ENCODE measurements at places on chromosomes 2 and 18.
A peak's percentile ranks its signal among the peaks of the same experiment; 100 is the strongest.

DNA sequence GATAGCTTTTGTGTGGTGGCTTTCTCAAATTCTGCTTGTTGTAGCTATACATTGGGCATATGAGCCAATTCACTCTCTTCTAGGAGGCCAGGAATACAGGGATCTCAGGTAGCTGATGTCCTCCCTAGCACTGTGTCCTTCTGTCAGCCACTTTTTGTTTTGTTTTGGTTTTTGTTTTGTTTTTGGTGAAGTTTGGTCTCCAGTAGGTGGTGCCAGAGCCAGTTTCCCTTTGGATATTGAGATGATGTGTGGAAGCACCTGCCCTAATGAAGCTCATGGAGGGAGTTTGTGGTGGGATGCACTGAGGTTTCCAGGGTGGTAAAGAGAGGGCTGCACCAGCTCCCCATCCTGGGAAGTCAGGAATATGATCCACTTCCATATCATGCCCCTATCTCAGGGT lies 100.5 kb upstream of the VWC2L start:
- DNase-seq: no peak

DNA sequence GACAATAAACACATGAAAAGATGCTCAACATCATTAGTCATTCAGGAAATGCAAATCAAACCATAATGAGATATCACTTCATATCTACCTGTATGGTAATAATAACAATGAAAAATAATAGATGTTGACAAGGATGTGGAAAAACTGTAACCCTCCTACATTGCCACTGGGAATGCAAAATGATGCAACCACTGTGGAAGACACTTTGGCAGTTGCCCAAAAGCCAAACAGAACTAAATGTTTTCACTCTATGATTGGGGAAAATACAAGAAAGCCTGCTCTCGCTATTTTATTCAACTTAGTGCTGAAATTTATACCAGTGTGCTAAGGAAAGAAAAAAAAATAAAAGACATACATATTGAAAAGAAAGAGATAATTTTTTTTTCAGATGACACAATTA lies 934.5 kb downstream of the CNTNAP5 start:
- no peak for DNase-seq

DNA sequence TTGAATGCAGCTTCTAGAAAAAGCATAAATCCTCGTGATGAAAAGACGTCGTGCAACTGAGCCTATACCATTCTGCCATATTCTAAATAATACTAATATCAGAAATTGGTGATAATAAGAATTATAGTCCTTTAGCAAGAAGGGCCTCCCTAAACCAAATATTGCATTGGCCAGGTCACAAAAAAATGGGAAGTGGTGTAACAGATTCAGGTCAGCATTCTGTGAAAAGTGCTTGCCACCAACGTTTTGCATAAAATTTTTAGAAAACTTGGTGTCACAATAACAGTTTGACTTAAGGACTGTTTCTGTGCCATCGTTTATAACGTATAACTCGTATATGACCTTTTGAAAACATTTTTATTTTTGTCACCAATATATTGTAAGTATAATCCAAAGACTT lies 603.6 kb downstream of the CPS1 start:
- DNase-seq: no peak

- peak; percentile 23 for DNase-seq
Measured at GRCh38 chr2:168961450-168962229, 60.5 kb downstream of the G6PC2 start.

GRCh38 chr2:102061962-102062795 lies 70.4 kb downstream of the IL1R2 start:
- no peak for DNase-seq

DNA sequence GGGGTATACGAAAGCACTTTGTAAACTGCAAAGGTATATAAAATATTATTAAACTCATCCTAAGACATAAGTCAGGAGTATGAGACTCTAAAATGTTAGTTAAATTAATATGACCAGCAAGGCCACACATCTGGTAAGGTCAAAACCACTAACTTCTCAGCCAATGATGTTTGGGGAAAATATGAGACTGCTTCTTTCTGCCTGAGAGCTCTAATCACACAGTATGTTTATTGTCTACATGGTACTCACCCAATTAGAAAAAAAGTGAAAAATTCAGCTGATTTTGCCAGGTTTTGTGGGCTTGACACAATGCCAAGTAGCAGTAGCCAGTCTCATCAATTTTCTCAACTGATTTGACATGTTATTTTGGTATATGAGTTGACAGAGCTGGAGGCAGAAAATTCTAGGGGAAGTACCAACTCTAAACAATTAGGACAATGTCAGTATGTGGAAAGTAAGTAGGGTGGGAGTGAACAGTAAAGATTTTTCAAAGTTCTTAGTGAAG lies 87.3 kb downstream of the ALK start:
- no peak for DNase-seq

DNA sequence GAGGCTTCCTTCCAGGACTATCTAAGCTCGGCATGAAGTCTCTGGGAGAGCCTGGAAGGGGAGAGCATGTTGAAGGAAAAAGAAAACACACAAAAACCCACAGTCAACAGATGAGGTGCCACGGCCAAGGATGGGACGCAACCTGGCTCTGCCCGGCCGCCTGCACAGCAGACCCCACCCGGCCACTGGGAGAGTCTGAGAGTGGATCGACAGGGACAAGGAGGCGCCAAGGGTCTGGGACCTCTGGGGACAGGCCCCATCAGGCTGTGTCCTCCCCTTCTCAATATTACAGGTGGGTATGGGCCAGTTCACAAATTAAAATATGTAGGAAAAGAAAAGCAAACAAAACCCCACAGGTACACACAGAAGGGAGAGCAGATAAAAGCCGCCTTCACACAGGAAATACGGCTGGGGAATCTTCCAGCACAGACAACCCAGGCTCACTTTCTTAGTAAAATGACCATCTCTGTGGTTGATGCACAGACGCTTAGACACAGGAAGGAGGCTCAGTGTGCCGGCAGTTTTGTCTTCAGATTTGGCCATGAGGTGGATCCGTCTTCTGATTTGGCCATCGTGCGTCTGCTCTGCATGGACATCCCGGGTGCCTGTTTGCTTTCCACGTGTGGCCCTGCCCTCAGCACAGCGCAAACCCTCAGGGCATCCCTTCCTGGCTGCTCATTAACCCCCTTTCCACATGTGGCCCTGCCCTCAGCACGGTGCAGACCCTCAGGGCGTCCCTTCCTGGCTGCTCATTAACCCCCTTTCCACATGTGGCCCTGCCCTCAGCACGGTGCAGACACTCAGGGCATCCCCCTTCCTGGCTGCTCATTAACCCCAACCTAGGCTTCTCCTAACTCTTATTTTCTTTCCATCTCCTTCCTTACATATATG lies 138.4 kb downstream of the EIPR1 start:
- no peak for DNase-seq

GRCh38 chr2:118974103-118974993 lies 32.4 kb downstream of the MARCO start:
- DNase-seq: peak; percentile 0

DNA sequence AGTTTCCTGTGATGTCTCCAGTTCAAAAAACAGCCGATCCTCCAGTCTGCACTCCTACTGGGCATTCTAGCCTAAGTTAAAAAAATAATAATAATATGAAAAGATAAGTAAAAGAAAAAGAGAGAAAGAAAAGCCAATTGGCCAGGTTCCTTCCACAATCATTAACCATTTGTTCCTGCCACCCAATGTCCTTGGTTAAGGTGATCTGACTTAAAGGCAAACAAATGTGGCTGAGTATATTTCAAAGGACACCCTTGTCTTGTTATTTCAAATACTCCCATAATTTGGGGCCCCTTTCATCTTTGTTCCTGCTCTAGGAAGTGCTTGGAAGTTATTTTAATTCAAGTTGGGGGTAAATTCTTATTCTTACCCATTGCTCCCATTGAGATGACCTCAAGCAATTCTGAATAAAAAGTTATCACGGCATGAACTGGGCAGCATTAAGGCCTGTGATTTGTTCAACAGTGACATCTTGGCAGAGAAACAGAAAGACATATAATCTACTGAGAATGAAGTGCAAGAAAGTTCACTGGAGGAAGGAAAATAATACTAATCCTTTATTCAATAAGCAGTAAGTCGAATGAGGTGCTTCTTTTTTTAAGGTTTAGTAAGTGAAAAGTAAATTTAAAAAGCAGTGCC lies 1054.5 kb upstream of the FANCL start:
- DNase-seq: no peak

DNA sequence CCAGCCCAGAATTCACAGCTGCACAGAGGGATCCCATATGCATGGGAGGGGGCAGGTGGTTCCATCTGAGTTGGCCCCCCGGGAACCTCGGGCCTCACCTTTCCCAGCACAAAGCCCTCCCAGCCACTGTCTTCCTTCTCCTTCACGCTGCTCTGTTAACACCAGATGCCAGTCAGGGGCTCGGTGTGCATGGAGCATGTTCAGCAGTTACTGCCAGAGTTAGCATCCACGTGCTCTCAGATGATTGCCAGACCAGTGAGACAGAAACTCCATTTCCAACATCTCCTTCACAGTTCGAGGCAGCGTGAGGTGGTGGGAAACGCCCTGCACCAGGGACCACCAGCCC lies 101.0 kb downstream of the PTGR3 start:
- no peak for DNase-seq

DNA sequence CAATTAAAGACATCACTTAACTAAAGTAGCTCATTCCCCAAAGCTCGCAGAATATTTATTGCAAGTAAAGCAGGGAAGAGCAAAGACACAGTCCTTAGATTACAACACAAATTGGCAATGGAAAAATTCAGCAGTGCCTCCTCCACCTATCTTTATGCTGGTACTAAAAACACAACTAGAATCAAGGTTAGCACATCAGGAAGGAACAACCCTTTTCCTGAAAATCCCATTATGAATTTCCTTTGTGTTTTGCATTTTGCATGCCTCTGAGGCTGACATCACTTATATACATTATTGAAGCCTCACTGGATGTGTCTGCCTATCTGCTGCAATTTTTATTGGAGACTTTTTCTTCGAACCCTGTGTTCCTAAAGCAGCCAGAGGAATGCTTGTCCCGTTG lies 193.8 kb upstream of the STK17B start:
- no peak for DNase-seq

DNA sequence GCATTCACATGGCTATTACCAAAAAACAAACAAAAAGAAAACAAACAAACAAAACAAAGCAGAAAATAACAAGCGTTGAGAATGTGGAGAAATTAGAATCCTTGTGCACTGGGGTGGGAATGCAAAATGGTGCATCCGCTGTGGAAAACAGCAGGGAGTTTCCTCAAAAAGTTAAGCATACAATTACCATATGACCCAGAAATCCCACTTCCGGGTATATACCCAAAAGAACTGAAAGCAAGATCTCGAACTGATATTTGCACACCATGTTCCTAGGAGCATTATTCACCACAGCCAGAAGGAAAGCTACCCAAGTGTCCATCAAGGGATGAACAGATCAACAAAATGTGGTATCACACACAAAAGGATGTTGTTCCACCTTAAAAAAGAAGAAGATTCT lies 17.9 kb upstream of the TEX51 start:
- DNase-seq: no peak

DNA sequence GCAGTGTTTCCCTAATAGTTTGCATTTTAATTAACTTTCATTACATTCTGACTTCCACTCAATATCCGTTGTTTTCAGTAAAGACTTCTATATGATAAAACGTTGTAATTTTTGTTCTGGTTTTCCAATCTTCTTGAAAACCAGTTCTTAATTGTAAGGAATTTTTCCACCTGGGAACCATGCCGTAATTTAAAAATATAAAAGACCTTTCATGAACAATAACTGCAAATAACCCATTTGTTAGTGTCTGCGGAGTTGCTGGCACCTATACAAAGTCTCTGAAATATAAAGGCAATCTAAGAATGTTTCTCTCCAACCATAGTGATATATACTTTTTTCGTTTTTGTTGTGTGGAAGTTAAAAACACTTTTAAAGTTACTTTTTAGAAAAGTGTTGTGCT lies 7.7 kb upstream of the SATB2 start:
- DNase-seq: no peak

DNA sequence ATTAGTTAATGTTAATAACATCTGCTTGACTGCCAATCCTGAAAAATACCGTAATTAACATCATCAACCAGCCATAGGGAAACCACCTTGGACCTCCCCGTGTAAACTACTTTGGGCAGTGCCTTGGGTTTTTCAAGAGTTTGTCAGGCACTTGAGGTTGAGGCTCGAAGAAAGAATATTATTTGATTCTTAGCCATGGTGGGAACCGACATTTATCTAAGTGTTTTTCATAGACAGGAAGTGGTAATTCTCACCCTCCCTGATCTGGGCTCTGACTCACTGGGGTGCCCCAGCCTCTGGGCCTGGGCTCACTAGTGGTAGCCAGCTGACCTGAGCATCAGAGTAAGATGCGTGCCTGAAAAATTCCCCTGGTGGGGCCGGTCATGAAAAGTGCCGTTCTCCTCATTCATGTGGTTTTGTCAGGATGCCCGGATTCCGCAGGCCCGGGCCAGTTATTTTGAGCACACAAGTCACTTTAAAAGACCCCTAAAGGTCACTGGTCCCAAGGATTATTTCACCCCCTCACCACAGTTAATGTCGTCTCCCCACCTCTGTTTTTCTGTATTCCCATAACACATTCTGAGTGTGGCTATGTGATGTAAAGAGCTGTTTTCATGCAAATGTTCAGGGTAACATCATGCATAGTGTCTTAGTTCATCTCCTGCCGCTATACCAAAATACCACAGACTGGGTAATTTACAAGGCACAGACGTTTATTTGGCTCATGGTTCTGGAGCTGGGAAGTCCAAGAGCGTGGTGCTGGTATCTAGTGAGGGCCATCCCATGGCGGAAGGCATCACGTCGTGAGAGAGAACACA lies 21.6 kb upstream of the SPATA3 start:
- DNase-seq: no peak

DNA sequence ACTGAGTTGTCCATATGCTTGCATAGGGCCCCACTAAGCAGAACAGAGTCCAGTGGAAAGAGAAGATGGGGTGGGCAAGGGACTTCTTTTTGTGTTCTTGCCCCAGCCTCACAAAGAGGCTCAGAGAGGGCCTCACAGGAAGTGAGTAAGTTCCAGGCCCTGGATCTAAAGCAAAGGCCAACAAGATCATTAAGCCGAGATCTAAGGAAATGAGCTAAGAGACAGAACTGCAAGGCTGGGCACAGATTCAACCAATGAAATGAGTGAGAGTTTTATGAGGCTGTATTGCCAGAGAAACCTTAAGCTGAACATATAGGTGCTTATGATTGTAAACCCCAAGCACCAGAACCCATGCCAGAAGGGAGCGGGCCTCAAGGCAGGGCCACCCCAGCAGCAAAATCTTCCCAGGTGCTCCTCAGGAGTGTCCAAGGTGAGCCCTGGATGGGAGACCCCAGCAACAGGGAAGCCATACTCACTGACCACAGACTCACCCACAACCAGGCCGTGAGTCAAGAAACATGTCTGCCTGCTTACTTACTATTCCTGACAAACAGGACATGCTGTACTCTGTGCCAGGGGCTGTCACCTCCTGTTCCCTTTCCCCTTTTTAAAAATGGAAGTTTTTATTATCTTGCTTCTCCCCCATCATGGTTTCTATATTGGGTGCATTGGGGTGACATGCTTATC lies 40.2 kb downstream of the SLC14A1 start:
- no peak for DNase-seq

DNA sequence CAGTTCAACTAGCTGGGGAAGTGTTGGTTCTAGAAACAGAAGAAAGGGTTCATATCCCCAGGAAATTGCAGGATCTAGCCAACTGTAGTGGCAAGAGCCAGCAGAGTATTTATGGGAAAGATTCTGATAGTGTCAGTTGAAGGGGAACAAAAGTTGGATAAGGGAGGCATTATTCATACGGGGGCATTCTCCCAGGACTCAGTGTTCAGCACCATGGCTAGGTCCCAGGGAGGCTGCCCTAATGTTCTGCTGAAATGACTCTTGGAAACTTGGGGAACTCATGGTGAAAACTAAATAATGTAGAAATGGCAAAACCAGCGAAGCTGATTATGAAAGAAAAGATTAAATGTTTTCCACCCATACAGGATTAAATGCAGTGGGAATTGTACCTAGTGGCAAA lies 543.7 kb downstream of the TRIB2 start:
- DNase-seq: no peak
